ENCODE measurements at places on chromosomes 5 and 9.

- no peak for DNase-seq
Observed at GRCh38 chr9:114092336-114092735, 6.8 kb downstream of the KIF12 start.

DNA sequence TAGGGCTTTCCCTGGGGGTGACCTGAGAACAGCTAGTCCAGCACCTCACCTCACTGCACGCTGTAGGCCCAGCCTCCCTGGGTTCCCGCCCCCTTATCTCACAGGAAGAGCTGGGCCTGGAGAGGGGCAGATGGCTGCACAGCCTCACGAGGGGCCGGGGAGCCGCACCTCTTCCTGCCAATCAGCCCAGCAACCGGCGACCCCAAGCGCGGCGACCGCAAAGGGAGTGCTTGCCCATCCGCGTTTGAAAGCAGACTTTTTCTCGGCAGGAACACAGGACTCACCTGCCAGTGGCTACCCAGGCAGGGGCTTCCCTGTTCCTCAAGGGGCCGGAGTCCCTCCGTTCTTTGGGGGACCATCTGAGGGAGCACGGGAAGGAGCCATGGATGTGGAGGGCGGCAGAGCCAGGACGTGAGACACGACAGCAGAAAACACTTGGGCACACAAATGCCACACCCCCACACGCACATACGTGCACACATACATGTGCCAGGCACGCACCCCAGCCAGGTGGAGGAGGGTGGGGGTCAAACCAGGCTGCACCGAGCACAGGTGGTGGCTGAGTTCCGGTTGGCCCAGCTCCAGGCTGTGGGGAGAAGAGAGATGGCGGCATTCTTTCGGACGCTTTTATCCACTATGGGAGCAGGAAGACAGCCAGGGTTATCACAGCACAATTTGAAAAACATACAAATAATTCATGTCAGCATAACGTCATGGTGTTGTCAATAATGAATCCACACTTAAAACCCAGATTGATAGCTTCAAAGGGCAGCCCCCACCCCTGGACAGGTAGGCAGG, 11.3 kb downstream of the TMEM250 start:
- peak; percentile 72 for DNase-seq

DNA sequence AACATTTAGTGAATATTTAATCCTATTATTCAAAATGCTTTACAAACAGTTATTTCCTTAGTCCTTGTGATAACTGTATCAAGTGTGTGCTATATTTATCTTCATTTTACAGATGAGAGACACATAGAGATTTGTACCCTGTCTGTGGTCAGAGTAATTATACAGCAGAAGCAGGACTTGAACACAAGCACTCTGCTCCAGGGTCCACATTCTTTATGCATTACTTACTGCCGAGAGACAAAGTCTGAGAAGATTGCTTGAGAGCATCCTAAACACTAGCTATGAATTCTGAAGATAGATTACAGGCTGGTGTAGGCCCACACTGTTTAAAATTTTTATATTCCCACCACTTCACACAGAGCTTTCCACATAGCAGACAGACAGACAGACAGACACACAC, 926.1 kb upstream of the DMAC1 start:
- DNase-seq = no peak

DNA sequence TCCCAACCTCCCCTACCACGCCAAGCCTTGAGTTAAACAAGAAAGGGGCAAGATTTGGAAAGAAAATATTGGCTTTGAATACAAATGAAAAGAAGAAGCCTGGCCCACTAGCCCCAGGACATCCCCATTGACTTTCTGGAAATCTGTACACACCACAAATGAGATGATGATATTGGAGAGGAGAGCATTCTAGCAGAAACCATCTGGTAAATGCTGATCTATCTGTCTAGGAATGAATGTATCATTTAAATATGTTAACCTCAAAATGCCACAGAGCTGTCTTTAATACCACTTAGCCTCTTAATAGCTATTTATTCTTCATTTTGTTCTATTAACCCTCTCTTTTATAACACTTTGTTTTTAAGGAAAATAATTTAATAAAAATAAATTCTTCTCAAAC, 270.2 kb upstream of the PDE4D start:
- no peak for DNase-seq

DNA sequence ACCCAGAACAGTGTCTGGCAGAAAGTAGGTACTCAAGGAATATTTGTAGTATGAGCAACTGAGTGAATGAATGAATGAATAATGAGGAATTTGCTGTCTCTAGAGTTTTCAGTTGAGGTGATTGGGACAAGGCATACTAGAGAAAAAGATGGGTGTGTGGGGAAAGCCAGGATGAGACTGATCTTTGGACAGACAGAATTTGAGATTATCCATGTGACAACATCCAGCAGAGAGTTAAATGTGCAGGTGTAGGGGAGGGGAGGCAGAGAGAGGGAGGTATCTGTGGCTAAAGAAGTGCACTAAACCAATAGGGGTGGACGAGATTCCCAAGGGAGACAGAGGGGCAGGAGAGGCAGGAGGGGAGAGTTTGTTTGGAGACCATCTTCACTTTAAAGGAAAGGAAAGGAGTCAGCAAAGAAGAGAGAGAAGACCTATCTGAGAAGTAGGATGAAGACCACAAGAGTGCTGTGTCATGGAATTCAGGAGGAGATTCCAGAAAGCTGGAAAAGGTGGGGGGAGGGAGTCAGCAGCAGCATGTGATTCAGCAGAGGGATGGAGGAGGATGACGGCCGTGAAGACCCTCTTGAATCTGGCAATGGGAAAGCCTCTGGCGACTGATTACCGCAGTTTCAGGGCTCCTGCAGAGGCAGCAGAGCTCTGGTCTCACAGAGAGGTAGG, 3.2 kb downstream of the CPLX2 start:
- no peak for DNase-seq

DNA sequence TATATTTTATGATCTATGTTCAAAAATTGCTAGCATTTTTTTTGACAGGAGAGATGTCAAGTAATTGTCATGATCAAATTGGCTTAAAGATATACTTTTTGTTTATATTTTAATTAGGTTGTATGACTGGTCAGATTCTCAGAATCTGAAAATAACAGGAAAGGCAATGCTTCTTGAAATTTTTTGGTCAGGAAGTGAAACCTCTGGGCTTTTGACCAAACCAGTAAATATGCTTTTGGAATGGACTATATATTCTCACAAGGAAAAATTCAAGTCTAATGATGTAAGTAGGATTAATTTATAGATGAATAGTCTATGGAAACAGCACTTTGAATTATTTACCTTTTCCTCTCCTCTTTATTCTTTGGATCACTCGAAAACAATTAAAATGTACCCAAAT, 52.3 kb downstream of the SLF1 start:
- DNase-seq = no peak

DNA sequence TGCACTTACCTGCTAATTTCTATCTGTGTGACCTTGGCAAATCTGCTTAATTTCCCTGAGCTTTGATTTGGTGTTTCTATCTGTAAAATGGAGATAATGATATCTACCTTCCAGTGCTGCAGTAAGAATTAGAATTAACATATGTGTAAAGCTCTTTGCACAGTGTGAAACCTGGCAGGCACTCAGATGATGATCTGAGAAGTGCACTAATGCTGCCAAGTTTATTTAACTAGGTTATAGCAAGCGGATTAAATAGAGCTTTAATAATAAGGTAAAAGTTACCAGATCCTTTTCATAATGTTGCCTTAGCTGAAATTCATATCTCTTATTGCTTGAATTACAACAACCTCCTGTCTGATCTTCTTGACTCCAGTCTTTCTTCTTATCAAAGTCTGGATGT, 315.3 kb upstream of the CD180 start:
- DNase-seq = no peak

- DNase-seq = no peak
Observed at GRCh38 chr5:108989761-108990392, 242.2 kb downstream of the FER start.

DNA sequence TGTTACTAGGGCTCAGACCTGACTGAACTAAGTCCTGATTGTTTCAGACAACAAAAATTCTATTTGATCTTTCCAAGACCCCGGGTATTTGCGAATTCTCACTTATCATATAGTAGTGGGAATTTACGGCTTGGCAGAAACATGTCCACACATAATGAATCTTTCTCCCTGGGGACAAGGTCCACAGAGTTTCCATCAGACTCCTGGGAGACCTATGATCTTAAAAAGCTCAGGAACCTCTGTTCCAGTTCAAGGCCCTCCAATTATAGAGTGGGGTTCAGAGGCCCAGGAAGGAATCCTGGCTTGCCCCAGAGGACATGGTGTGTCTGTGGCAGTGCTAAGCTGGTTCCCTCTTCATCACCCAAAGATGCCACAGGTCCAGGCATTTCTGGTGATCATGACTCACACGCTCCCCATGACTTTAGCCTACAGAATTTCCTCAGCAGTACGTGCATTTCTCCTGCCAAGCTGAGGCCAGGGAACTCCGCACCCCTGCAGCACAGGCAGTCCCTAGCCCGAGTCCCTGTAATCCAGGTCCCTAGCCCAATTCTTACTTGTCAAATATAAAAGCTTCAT, 12.6 kb downstream of the RAPGEF1 start:
- DNase-seq = no peak

- DNase-seq = no peak
Observed at GRCh38 chr5:172839669-172840431, 5.8 kb downstream of the ERGIC1 start.

DNA sequence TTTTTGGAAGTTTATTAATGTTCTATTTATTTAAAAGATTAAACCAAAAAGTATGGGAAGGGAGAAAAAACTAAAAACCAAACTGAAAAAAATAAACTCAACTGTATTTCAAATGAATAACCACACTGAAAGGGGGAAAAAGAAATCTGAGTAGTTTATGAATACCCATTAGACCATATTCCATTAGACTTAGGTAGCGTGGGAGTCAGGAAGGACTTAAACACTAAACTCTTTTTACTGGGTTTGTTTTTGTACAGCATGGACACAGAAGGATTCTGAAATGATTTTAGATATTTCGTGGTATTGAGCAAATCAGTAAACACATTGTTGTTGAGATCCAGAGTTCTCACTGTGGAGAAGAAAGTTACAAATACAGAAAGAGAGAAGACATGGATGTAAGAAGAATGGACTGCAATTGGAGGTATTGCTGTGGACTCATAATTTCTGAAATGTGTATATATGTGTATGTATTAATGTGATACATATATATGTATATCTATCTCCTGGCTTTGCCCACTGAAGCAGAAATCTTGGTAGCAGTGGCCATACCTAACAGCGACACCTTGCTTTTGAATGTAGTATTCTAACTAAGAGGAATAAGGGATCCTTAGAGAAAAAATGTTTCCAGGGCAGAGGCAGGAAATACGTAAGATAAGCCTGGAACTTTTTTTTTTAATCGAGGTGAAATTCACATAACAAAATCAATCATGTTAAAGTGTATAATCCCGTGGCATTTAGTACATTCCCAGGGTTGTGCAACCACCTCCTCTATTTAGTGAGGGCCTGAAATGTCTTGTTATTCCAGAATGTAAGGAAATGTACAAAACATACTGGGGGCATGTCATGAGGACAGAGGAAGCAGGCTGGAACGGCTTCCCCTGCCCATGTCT, 228.8 kb downstream of the SMARCA2 start:
- DNase-seq = no peak

GRCh38 chr9:136180586-136180985, 24.3 kb downstream of the LHX3 start:
- DNase-seq = no peak

DNA sequence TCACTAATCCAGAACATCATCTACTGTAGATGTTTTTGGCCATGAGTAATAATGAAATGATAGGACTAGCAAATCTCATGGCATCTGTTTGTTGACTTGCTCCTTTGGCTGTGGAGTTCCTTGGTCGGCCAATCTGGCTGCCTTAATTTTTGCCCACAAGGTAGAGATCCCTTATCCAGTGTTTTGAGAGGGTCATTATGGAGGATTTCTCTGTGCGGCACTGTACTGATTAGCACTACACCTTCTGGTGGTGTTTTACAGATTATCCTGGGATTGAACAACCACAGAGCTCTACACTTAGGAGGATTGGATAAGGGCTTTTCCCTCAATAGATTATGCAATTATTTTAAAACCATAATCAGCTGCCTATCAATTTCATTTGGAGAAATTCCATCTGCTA, 3.2 kb upstream of the ENHO start:
- DNase-seq = no peak

DNA sequence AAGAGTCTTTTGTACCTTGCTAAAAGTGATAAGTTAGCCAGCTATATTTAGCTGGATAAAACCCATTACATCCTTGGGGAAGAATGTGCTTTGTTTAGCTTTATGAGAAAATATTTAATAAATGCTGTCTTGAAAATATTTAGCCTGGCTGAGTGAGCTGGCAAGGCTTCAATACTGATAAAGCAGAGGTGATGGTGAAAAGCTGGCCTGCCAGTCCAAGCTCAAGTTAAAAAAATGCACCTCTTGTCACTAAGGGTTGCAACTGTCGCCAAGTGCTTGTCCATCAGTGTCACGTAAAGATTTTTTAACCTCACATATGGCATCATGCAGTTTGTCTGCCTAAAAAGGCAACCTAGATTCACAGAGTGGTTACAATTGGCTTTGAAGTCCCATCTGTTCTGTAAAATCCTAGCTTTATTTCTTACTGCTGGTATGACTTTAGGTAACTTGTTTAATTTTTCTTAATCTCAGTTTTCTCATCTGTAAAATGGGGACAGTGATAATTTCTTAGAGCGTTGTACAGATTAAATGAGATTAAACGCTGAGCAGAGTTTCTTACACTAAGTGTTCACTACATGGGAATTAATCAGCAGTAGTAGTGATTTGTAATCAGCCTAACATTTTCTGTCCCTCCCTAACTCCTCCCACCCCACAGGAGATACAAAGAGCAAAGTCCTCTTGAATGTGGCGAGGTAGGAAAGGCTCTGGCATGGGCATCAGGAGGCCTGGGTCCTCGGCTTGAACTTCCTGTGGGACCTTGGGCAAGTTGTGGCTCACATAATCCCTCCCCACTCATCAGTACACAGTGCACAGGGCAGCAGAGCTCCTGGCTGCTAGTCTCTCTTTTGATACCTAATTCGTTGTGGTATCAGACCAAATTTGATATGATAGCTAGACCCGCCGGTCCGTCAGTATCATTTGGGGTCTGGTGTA, 48.7 kb downstream of the PIK3R1 start:
- no peak for DNase-seq

DNA sequence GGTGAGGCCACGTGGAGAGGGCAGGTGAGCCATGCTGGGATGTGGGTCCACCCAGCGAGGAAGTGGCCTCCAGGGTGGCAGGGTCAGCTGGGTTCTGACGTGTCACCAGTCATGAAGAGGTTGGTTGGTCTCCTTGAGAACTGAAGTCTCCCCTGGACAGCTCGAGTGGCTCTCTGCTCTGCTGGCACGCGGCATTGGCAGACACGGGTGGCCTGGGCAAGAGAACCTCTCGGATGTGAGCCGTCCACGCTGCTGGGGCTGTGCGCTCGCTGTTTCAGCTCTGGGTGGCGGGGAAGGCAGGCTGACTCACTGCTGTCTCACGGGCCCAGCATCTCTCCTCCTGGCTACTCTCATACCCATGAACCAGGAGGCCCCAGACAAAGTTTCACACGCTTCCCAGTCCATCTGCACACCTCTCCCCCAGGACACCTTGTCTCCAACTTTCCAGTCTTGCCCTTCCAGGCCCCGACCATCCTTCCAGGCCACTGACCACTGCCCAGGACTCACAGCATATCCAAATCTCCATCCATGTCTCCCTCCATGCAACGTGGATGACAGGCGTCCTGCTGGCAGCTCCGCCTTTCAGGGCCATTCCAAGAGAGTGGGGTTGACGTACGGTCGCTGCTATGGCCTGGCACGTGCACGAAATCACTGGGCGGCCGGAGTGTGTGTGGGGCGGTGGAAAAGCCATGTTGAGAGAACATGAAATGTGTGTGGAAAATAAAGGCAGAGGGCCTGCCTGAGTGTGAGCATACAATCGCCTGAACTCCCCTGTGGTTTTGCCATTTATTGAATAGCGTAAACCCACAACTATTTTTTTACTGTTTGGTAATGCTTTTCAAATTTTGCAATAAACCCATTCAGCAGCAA, 145.0 kb upstream of the COL5A1 start:
- no peak for DNase-seq
